Stimulated activated CD4-positive, alpha-beta T cell treated with anti-CD3 and anti-CD28 coated beads, TNF-alpha, amount 100 ng/mL, for 1 hour (primary cell): ENCODE measurements at places on chromosomes 4 and X.

GRCh38 chr4:109861916-109862511 lies 14.1 kb downstream of the LRIT3 start:
- no peak for DNase-seq

DNA sequence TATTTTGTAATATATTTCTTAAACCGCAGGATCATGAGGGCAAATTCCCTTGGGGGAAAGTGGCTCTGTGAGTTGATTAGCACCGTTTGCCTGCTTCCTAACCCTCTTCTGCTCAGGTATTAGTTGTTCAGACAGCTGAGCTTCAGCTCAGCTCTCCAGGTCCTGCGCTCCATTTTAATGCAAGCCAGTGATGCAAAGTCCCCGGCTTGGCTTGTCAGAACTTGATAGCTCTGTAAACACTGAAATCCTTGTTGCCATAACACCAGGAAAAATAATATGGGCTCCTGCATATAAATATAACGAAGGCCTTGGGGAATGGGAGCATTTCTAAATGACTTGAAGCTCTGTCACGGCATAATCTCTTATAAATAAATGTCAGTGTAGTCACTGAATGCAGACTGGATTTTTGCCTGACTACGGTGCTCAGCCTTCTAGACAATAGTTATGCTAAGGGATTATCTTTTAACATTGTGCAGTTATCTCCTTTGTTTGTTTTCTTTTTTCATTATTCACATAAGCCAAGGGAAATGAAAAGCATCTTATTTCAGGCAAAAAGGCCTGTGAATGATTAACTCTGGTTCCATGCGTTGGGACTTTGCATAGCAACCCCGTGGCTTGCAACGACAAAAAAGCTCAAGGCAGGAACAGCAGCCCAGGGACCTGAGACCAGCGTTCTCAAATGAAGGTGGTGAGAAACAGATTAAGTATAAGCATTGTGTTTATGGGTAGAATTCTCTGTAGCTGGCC lies 253.2 kb downstream of the SPRY1 start:
- no peak for DNase-seq

DNA sequence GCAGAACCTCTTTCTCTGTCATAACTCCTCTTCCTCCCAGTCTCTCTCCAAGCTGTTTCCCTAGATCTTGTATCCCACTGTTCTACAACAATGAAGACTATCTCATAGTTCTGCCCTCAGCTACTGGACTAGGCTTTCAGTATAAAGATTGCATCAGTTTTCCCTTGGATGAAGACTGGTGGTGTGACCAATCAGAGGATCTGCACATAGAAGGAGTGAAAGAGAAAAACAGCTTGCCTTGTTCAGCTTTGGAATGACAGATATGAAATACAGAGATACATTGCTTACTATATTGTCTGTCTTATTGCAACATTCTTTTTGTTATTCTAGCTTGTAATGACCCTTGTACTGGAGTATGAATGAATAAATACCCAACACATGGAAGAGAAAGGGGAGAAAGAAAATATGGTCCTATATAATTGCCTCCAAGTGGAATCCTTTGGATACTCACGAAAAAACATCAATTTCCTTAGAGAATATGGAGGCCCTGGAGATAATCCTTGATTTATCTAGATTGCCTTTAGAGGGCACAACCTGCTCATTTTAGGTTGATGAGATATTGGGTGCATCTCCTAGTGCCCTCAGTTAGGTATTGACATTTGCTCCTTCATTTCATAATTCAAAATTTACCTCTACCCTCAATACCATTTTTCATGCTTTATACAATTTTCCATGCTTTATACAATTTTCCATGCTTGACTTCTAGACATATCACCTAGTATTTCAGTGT lies 395.8 kb downstream of the NAF1 start:
- DNase-seq, result no peak

- DNase-seq, result no peak
Measured at GRCh38 chr4:150679018-150679764, 97.2 kb downstream of the MAB21L2 start.

- no peak for DNase-seq
Measured at GRCh38 chrX:11397680-11398079, 104.5 kb downstream of the AMELX start.

GRCh38 chr4:47703008-47703407 lies 134.9 kb downstream of the CORIN start:
- DNase-seq, result no peak

DNA sequence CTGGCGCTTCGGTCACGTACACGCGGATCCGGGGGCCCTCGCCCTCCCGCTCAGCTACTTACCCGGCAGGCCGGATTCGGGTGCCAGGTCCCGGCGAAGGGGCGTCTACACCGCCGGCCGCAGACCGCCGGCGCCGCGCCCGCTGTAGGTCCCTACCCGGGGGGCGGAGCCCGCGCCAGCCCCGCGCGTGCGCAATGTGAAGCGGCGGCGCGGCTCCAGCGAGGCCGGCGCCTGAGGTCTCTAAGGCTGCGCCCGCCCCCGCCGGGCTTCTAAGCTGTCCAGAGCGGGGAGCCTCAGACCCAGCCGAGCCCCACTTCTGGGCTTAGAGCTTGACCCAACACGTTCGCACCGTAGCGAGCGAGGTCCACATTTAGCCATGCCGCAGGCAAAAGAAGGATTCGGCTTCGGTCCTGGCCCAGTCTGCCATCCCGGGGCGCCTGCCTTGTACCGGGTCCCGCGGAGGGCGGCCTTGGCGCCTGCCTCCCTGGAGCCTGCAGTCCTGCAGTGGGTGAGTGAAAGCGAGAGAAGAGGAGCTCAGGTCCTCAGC lies at the start of gene ZNF518B:
ZNF518B (minus strand) TSS at position 172 of the 547 bp plus-strand sequence. CDS start 11,098 bp downstream, outside the sequence.
- DNase-seq, result peak; percentile 71

- DNase-seq, result no peak
Measured at GRCh38 chr4:91127831-91128230, 1000.6 kb downstream of the CCSER1 start.

DNA sequence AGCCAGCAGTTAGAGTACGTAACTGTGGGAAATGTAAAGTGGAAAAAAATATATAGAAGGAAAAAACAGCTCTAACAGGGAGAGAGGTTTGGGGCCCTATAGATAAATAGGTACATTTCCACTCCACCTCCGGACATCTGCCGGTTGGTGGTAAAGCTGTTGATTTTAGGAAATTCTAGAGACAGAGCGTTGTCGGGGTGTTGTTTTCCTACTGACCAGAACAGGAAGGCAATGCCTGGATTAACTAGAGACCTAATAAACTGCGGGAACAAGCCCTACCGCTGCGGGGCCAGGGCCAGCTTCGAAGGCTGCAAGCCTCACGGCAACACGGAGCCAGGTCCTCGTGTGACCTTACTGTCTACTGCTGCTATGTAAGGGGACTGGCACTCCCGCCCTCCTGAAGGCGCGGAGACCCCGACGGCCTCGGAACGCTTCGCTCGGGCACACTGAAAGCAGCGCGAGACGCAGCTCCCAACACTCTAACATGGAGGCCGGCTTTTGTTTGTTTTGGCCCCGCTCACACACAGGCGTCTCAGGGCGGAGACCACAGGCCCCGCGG lies 702 bp upstream of the CDKN2AIP start:
- no peak for DNase-seq

GRCh38 chrX:153029875-153030274 lies 26.4 kb upstream of the PNMA3 start:
- DNase-seq, result no peak

GRCh38 chr4:31106419-31106818 lies 386.2 kb downstream of the PCDH7 start:
- no peak for DNase-seq
